ENCODE measurements at places on chromosomes 4 and X.

- no peak for DNase-seq
These were observed 64.5 kb downstream of the MID1 start for GRCh38 chrX:10555846-10556245.

DNA sequence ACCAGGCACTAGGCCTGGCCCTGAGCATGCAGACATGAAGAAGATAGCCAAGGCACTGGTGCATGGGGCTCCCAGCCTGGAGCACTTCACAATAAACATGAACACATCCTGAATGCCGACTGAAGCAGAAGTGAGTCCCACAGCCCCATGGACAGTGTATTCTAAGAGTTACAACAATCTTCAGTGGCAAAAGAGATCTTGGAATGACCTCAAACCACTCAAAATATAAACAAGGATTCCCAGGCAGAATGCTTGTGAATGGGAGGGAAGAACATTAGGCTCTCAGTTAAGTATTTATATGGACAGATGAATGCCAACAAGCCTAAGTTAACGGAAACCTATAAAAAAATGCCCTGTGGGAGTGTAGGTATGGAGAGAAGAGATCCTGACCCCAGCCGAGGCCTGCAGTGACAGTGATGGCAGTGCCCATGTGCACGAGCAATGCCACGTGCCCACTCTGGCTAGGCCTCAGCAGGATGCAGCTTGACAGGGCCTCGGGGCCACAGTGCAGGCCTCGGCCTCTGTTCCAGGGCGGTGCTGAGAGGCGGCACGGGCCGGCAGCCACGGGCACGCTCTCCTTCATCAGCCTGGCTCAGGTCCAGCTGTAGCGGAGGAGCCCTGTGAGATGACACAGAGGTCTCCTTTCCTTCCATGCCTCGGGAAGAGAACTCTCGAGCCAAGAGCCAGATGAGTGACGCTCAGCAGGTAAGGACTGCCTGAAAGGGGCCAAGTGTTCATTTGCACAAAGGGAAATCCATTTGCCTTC is 49.2 kb downstream of the IRF2 start:
- DNase-seq, result no peak

- no peak for DNase-seq
These were observed 79.6 kb downstream of the MAPK10 start for GRCh38 chr4:86280246-86280645.

DNA sequence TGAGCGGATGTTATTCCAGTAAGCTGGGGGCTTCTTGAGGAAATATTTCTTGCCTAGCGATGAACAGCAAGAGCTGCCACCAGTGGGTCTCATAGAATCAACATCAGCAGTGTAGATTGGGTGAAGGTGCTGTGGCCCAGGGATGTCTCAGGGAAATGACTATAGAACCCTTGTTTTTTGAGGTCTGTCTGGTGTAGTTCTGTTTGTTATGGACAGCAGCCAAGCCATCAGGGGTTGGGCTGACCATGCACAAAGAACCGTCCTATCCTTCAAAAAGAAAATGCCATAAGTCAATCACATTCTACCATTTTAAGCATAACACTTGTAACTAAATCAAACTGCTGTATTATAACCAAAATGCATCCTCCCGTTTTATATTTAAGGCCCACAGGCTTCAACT is 17.3 kb upstream of the C1GALT1C1 start:
- no peak for DNase-seq

- DNase-seq, result no peak
These were observed 44.4 kb downstream of the METTL14 start for GRCh38 chr4:118729287-118730286.

- DNase-seq, result peak; percentile 14
These were observed 76.0 kb downstream of the INTS6L start for GRCh38 chrX:135596495-135596894.

- no peak for DNase-seq
These were observed 2.0 kb upstream of the CXCL9 start for GRCh38 chr4:76009311-76009710.

GRCh38 chrX:41384051-41384705 is 50.2 kb downstream of the DDX3X start:
- DNase-seq, result peak; percentile 49

DNA sequence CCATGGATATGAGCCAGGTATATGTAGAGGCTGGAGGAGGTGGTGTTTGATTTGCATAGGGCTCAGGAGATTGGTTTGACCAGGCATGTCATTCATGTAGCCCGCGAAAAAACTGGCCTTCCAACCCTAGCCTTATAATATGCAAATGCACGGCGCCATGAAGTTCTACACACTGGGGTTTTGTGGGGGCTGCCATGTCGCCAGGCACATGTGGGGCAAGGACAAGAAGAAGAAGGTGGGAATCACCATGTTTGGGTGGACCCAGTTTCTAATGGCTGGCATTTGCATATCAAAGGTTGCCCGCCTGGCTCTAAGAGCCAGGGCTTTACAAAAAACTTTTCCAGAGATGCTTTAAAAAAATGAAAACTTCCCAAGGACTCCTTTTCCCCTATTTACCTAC is 1251.0 kb downstream of the PCDH18 start:
- no peak for DNase-seq

DNA sequence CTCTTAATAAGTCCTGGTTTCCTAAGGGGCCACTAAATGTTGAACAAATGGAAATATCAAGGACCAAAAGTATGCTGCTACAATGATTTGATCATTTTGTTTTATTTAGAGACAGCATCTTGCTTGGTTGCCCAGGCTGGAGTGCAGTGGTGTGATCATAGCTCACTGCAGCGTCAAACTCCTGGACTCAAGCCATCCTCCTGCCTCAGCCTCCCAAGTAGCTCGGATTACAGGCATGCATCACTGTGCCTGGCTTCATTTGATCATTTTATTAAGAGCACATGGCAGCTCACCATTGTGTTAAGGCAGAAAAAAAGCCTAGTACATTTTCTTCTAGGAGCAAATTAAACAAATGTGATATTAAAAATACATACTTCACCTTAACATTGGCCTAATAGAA is 52.7 kb downstream of the DCLK2 start:
- no peak for DNase-seq

DNA sequence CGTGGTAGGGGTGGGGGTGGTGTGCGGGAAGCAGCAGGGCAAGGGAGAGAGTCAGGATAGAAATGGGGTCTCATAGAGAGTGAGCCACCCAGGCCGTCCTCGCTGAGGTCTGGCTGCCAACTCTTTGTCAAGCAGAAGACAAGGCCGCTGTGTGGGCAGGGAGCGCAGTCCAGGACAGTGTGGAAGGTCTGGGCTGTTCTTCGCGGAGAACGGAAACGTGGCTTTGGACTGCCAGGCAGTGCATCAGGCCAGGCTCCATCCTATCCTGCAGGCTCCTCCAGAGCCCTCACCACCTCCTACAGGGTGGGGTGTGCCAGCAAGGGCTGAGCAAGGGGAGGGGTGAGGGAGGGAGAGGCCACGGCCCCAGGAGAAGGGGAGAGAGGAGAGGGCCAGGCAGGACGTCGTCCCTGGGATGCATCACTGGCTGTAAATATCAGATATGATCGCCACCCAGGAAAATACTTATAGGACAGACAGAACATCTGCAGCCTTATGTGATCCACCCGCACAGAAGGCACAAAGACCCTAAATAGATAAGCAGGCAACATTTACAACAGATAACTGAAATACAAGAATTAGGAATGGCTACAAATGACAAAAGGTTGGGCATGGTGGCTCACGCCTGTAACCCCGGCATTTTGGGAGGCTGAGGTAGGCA is 85.3 kb downstream of the ABLIM2 start:
- DNase-seq, result no peak

Measured in activated CD4-positive, alpha-beta T cell treated with anti-CD3 and anti-CD28 coated beads, Interleukin-2, amount 50 U/mL, for 4 hours (primary cell).